ENCODE measurements at places on chromosomes 6 and 20.

DNA sequence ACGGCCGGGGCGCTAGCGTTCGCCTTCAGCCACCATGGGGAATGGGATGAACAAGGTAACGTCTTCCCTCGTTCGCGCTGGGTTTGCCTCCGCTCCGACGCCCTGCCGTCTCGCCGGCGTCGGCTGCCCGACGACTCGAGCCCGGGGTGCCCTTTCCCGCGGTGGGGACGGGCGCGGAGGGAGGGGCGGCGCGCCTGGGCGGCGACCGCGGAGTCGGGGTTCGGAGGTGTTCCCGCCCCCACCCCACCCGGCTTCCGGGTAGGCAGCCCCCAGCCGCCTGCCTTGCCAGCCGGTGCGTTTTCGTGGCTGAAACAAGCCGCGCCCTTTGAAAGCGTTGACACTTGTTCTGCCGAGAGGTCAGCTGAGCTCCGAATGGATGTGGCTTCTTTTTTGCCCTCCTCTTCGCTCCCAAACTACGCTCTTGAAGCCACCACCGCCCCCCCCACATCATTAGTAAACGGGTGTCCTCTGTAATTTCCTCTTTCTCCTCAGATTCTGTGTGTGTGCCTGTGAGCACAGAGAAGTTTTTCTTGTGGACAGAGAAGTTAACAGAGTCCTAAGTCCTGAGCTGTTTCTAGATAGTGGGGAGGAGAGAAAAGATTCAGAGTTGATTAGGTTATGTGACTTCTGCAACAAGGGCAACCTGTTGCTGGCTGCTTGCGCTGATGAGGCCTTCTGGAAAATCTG lies 362 bp downstream of the DUSP22 start:
- peak; percentile 44 for DNase-seq

- DNase-seq, result peak; percentile 29
These were observed 95.4 kb upstream of the TENT5A start for GRCh38 chr6:81847866-81848265.

DNA sequence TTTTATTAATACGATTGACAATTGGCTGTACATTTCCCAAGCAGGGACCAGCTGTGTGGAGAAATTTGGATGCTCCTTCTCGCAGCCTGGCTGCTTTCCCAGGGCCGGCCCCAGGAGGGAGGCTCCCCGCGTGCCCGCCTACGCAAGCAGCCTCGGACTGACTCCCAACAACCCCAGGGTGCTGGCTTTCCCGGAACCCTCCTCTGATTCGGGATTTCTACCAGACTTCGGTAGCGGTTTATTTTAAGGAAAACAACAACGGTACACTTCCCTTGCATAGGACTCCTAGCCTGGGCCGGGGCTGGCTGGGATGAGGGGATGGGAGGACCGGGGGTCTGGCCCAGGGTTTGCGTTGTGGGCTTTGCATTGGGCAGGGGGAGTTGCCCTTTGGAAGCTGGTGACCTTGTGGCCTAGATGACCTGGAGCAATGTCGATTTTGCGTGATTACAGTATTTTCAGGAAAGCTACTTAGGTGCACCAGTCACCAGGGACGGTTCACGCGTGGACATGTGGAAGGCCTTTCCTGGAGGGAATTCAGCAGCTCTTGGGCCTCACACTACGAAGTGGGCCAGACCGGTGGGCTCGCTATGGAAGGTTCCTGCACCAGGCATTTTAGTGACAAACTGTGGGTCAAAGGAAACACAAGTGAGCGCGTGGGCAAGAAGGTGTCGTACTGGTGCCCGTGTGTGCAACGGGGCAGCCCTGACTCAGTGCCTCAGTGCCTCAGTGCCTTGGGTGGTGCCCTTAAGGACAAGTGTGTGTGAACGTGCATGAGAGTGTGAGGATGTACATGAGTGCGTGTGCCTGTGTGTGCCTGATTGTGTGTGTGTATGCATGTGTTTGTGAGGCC lies 20.7 kb upstream of the PHACTR3 start:
- no peak for DNase-seq

GRCh38 chr6:122400121-122400450 lies 634 bp downstream of the HSF2 start:
- DNase-seq, result peak; percentile 19

GRCh38 chr20:382291-383115 lies 1.9 kb downstream of the TRIB3 start:
- no peak for DNase-seq

- no peak for DNase-seq
These were observed 462.4 kb upstream of the NRSN1 start for GRCh38 chr6:23663652-23664051.

DNA sequence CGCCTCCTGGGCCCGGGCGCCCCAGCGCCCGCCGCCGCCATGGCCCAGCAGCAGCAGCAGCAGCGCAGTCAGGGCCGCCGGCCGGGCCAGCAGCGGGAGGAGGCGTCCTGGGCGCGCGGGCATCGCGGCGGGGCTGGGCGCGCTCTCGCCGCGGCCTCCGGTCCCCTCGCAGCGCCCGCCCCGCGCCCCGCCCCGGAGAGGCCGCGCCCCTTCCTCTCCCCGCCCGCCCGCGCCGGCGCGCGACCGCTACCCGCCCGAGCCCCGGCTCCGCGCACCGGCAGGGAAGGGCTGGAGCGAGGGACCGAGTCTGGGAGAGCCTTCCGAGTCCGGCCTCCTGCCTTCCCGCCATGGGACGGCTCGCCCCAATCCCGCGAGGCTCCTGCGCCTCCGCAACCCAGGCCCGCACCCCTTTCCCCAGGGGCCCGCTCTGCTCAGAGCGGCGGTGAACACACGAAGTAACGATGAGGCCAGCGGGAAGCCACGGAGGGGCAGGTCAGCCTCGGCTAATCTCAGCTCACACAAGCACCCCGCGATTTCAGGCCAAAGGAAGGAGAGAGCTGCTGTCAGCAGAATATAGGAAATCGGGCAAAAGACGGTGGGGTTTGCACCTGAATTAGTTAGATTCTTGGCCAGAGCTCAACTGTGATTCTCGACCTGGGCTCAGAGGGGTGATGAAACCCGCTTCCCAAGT lies at the start of gene TXNDC5:
Gene TXNDC5, minus strand, starts transcription at position 135 of the 691 bp plus-strand sequence. Its CDS starts 12 bp downstream, at position 123.
- peak; percentile 60 for DNase-seq

GRCh38 chr20:641516-641875 lies 11.5 kb downstream of the SRXN1 start:
- no peak for DNase-seq

GRCh38 chr6:35179901-35180535 lies 33.7 kb upstream of the SCUBE3 start:
- no peak for DNase-seq

DNA sequence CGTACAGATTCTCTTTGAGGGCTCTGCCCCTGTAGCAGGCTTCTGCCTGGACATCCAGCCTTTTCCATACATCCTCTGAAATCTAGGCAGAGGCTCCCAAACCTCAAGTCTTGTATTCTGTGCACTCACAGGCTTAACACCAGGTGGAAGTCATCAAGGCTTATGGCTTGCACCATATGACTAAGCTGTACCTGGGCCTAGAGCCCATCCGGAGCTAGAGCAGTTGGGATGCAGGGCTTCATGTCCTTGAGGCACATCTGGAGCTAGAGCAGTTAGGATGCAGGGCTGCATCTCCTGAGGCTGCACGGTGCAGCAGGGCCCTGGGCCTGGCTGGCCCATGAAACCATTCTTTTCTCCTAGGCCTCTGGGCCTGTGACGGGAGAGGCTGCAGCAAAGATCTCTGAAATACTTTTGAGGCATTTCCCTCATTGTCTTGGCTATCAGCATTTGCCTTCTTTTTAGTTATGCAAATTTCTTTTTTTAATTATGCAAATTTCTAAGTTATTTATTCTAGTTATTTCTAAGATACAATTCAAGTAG lies 98.7 kb downstream of the CD24 start:
- DNase-seq, result no peak

DNA sequence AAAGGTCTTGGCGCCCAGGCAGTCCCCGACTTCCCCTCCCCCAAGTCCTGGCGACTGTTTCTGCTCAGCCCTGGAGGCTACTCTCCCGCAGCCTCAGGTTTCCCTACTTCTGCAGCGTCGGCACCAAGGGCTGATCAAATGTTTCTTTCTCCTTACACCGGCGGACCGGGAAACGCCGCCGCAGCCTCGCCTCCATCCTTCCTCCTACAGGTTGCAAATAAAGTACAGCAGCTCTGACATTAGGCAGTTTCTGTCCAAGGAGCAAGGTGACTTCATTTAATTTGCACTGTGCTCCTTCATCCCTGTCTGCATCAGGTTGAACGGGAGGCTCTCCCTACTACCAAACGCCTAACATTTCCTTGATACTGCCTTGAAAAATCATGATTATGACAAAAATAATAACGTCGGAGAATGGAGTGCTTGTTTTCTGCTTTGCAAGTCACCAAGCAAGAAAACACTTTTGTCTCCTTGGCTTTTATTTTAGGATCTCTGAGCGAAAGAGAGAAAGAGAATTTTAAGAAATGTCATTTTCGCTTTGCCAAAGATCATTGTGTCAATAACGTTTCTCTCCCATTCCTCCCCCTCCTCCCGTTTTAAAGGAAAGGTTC lies 1.0 kb downstream of the CLIC5 start:
- DNase-seq, result no peak

Measured in fibroblast of lung (primary cell).